SK-MEL-5 (cell line): ENCODE measurements at places on chromosomes 12 and 14. TPM values are rescaled to one million over a fixed set of nuclear protein-coding genes. Genes with fewer than 3 reads are reported as not detected.

HCAR3 gene
- not detected in 2 replicates for total RNA-seq

C12orf54 gene
- total RNA-seq, result not detected in 2 replicates

EXOC3L4 gene
- not detected in 2 replicates for total RNA-seq

CCDC175 gene
- total RNA-seq, result not detected in 2 replicates

TAS2R43 gene
- 0.42 and 0.51 TPM in 2 replicates for total RNA-seq

PPP1R1A gene
- total RNA-seq, result 0.35 TPM in 1 of 2 replicates, not detected in the other

NGB gene
- total RNA-seq, result not detected in 2 replicates

SNRPF gene
- total RNA-seq, result 15.8 and 17.9 TPM in 2 replicates

LAG3 gene
- total RNA-seq, result 0.13 TPM in 1 of 2 replicates, not detected in the other

CEBPE gene
- not detected in 2 replicates for total RNA-seq

ANO2 gene
- total RNA-seq, result 0.43 and 0.71 TPM in 2 replicates

RHEBL1 gene
- total RNA-seq, result 5.2 and 7.8 TPM in 2 replicates

RILPL1 gene
- 11.3 and 16.5 TPM in 2 replicates for total RNA-seq

NANOG gene
- not detected in 2 replicates for total RNA-seq

PLEKHD1 gene
- not detected in 2 replicates for total RNA-seq

FOXN4 gene
- not detected in 2 replicates for total RNA-seq

ATP5F1B gene
- total RNA-seq, result 1,074 and 1,136 TPM in 2 replicates

TEAD4 gene
- total RNA-seq, result 11.9 and 16.2 TPM in 2 replicates

ZNF385A gene
- 1.1 and 3.1 TPM in 2 replicates for total RNA-seq

ASIC1 gene
- 4.7 and 5.2 TPM in 2 replicates for total RNA-seq

PPFIBP1 gene
- 53.7 and 55.8 TPM in 2 replicates for total RNA-seq

TTC5 gene
- total RNA-seq, result 23.3 and 23.9 TPM in 2 replicates

PELI2 gene
- 3.2 and 3.6 TPM in 2 replicates for total RNA-seq

GLIPR1L1 gene
- total RNA-seq, result not detected in 2 replicates

SMCO2 gene
- not detected in 2 replicates for total RNA-seq

ST8SIA1 gene
- total RNA-seq, result 29.9 and 31.4 TPM in 2 replicates

WNT5B gene
- total RNA-seq, result 0.53 and 0.69 TPM in 2 replicates

TRIM9 gene
- total RNA-seq, result 7.7 and 8.7 TPM in 2 replicates

ABCD2 gene
- total RNA-seq, result 0.05 and 0.08 TPM in 2 replicates
